ENCODE measurements at places on chromosomes 7 and 10.

DNA sequence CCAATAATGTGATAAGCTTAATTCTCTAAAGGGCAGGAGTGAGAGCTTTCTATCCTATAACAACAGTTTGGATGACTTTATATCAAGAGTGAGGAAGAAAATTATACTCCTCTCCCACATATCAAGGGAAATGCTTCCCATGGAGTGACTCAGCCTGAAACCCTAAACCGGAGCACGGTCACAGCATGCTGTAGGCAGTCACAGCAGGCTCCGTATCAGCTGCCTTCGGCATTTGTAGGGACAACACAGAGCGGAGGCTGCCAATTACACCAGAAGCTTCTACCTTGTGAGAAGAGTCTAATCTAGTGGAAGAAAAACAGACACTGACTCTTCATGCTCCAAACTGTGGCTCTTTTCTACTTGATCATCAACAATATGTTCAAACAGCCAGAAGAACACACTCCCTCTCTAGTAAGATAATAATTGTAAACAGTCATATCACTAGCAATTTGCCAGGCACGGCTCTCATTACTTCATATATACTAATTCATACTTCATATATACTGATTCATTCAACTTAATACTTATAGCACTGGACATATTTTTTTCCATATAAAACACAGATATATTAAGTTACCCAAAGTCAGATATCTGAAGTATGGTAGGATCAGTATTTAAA is 65.9 kb downstream of the DGKB start:
- DNase-seq: peak; percentile 51

GRCh38 chr10:98380493-98381339 is 34.3 kb downstream of the PYROXD2 start:
- DNase-seq: no peak

GRCh38 chr7:46123-46829 is 146.1 kb upstream of the FAM20C start:
- no peak for DNase-seq

DNA sequence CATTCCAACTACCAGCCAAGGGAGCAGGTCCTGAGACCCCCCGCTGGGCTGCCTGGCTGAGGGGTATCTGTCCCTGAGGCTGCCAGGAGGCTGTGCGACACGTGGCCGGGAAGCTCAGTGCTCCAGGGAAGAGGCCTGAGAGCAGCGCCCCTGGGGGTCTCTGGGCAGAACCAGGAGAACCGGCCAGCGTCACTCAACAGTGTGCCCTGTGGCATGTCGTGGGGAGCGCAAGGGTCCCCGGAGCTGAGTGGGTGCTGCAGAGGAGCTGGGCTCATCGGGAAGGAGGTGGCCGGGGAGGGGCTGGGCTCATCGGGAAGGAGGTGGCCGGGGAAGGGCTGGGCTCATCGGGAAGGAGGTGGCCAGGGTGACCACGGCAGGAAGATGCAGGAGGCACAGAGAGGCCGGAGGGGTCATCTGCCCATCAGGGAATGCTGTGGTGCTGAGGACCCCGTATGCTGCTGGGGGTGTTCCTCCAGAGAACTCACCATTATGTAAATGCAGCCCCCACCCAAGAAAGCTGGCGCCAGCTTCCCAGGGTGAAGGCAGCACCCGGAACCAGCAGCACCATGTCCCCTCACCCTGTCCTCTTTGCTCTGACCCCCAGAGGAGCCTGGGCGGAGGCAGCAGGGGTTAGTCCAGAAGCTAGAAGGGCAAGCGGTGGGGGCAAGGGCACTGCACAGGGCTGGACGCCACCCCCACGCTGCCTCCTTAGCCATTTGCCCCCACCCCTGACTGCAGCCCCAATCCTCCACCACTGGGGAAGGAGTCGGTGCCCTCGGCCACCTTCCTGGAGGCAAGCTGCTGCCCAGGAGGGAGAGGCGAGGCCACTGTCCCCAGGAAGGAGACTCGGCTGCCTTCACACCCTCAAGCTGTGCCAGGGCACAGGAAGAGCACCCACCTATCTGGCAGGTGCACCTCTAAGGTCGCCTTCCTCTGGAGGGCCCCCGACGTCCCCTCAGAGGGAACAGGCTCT is 33.3 kb downstream of the CALML3 start:
- no peak for DNase-seq

- DNase-seq: no peak
Measured at GRCh38 chr7:135204341-135204749, 7.0 kb downstream of the WDR91 start.

GRCh38 chr10:61330669-61331068 is 122.5 kb downstream of the TMEM26 start:
- no peak for DNase-seq

DNA sequence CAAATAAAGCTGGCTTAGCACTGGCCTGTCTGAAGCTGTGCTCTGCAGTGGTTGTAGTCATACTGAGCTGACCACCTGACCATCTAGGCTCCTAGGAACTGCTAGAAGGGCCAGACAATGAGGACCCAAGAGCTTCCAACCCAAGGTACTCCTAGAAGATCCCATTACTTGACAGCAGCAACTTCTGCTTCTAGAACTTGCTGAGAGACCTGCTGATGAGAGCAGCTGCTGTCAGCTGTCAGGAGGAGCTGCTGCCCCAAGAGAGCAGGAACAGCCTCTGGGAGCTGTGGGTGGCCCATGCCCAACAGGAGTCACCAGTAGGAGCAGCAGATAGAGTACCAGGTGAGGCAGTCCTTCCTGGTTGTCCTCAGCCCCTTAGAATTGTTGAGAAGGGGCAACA is 70.2 kb downstream of the RBM20 start:
- DNase-seq: no peak

GRCh38 chr10:62459072-62459471 is 84.9 kb downstream of the ZNF365 start:
- no peak for DNase-seq

GRCh38 chr10:117007080-117007479 is 2.1 kb upstream of the SHTN1 start:
- no peak for DNase-seq

GRCh38 chr10:56181607-56182006 is 179.5 kb downstream of the ZWINT start:
- DNase-seq: no peak

- peak; percentile 82 for DNase-seq
Measured at GRCh38 chr7:74656441-74656836, 1.1 kb upstream of the GTF2I start.

DNA sequence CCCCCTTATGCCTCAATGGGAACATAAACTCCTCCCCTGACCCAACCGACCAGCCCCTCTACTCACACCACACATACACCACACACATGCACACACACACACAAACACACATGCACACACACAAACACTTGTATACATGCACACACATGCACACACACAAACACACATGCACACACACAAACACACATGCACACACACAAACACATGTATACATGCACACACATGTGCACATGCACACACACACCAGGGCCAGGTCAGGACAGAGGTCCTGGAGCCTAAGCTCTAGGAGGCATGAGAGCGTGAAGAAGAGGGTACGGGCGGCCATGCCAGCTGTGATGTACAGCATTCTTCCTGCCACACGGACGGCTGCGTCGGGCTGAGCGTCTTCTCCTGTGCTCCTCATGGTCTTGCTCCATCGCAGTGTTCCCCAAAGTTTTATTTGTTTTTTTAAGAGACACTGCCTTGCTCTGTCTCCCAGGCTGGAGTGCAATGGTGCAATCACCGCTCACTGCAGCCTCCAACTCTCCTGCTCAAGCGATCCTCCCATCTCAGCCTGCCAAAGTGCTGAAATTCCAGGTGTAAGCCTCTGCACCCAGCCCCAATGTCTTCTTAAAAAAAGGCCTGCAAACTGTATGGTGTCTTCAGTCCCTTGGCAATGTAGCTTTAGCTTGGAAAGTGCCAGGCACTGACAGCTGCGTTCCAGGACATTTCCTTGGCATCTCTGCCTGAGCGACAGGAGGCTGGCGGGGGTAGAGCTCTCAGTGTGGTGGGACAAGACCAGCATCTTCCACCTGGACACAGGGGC is 38.8 kb upstream of the INPP5A start:
- DNase-seq: no peak

DNA sequence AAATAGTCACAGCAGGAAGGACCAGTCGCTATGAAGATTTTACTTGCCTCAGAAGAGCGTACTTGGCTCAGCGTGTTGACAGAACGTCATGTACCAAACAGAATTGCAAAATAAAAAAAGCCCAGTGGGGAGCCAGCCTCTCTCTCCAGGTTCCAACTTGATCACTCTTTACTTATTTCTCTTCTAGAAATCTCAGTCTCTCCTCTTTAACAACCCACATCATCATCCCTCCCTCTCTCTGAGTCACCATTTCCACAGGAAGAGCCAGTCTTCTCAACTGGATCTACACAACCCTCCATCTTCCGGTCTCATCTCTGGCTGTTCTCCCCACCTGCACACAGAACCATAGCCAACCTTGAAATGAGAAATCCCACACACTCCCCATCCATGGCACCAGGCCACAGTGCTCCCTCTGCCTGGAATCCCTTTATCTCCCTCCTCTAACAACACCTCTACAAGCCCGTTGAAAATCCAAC is 718.3 kb downstream of the GRID1 start:
- DNase-seq: peak; percentile 39

GRCh38 chr7:78769481-78770101 is 683.9 kb downstream of the MAGI2 start:
- DNase-seq: peak; percentile 22

- DNase-seq: no peak
Measured at GRCh38 chr10:15877836-15878576, 17.7 kb upstream of the MINDY3 start.

DNA sequence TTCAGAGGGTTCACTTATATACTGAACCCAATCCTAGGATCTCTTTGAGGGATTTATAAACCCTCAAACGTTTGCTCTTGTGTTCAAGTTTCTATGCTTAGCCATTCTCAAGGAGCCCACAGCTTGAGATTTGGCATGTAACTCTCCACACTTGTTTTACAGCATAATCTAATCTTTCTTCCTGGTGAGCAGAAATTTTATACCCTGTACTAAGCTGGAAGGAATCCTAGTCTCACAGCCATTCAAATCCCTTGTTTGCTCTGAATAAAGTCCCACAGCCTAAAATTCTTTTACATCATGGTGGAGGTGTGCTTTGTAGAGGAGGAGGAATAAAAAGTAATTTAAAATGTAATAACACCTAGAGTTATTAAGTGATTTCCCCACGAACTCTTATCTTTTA is 5.3 kb upstream of the AGR2 start:
- no peak for DNase-seq

GRCh38 chr10:92844746-92845145 is 3.6 kb upstream of the EXOC6 start:
- no peak for DNase-seq

DNA sequence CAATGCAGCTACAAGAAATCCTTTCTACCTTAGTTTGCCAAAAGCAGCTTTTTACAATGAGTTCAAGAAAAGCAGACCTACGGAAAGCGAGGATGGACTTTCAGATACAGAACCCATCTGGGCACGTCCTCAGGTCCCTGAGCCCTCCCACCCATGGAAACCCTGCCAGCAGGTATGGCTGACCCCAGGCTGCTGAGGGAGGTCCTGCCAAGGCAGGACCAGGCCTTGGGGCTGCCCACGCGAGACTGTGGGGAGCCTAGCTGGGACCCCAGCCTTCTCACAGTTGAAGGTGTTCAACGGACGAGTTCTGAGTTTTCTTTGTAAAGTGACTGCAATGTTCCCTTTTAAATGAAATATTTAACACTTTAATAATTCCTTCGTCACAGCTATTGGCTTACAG is 245.0 kb downstream of the MGMT start:
- no peak for DNase-seq

GRCh38 chr7:87918740-87919139 is 15.3 kb upstream of the ADAM22 start:
- no peak for DNase-seq

- peak; percentile 91 for DNase-seq
Measured at GRCh38 chr10:71773221-71773971, at the start of gene VSIR. VSIR (minus strand) TSS chr10:71773520; CDS start chr10:71773439, 81 bp downstream.

DNA sequence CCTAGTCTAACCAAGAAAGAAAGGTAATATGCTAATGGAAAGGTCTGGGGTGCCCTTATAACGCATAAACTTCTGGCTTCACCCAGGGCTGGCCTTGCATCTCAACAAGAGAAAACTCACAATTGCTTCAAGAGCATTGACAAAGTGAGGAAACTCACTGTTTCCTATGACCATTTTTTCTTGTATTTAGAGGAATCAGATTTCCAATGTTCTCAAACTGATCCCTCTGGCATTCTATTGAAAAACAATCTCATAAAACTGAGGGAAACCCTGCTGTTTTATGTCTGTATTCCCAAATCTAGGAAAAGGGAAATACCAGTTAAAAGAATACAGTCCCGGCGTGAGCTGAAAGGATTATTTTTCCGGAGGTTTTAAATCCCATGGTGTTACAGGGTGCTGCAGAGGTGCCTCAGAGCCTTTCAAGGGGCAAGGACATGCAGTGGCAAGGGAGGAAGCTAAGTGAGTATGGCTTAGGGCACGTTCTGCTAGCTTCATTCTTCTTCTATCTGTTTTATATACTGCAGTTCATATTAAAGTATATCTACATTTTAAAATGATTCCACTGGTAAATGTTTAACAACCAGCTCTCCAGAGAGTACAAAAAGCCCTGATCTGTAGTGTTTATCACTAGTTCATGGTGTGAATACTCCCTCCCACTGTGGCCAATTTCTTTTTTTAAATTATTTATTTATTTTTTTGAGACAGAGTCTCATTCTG is 68.7 kb downstream of the CAV1 start:
- no peak for DNase-seq

GRCh38 chr7:155785536-155785935 is 26.7 kb downstream of the SHH start:
- DNase-seq: no peak

DNA sequence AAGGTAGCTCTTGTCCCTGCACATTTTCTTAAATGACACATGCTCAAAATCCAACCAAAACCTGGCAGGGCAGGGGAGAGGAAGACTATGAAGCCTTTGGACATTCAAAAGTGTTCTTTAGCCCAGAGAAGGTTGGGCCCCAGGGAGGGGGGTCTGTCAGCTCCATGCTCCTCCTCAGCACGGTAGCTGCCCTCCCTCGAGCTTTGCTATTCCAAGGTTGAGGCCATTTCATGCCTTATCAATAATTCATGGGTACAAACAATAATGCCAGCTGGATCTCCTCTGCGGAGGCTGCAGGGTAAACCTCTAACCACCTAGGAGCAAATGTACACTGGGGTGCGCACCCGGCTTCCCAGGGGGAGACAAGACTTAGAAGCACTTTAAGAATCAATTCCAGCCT is 61.5 kb downstream of the SLIT1 start:
- no peak for DNase-seq

DNA sequence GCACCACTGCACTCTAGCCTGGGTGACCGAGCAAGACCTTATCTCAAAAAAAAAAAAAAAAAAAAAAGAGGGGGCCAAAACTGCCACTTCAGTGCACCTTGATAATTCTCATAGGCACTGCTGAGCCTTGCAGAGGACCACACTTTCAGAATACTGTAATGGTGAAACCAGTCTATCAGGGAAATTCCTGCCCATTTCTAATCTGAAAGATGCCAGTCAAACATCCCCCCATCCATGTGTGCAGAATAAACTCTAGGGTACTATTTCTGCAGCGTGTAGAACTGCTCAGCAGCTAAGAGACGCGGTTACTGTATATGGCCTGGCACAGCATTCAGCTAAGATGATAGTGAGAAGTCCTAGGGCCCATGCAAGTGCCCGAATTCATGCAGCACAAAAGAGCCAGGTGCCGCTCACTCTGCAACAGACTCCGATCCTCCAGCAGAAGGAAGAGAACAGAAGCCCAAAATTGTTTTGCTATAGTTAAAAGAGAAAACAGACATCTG is 286.8 kb upstream of the KLF14 start:
- DNase-seq: no peak

- DNase-seq: no peak
Measured at GRCh38 chr10:28710202-28710886, 33.0 kb downstream of the BAMBI start.
